ENCODE measurements at places on chromosomes 1 and 21. TPM values are rescaled to one million over a fixed set of nuclear protein-coding genes. Genes with fewer than 3 reads are reported as not detected.

DNA sequence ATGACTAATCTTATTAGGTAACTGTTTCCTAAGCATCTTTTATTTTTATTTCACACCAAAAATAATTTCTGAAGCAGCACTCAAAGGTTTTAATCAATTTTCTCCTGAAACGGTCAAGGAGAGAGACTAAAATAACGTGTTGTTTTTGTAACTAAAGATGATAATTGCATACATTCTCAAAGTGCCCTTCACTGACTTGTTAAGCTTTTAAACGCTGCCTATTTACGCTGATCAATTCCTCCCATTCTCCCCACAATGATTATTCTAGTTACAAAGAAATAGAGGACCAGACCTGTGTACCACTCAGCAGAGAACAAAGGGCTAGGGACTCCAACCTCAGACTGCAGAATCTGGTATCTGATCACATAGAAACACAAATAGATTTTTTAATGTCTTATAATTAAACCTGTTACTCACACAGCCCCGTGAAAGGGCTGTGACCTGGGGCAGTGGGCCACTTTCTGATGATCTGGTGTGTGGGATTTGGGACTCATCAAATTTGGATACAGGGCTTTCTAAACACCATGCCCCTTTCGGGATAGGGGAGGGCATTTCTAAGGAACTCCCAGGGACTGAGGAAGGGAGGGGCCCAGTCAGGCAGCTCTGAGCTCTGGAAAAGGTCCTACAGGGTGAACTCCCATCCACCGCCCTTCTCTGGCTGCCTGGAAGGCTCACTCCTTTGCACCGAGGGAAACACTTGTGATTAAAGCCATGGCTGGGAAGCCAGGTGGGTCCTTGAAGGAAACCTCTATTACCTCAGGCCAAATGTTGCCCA lies 65.2 kb downstream of the BCAR3 start:
- peak; percentile 17 for DNase-seq

Gene PLEKHA6
- total RNA-seq: 1.5 TPM

Gene ALPL
- 114 TPM for total RNA-seq

DNA sequence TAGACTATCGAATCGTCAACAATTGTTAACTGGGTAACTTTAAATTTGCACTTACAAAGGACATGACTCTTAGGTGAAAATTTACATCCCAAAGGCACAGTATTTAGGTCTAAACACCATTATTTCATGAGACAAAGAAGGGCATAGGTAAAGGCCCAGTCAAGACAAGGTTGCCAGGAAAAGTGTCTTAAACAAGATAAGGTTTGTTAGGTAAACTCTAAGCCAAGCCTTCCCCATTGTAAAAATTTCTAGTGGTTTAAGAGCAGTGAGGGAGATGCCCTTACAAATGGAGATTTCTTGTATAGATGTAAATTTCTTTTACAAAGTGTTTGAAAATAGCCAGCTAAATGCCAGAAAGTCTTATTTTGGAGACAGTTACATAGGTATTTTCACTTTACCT lies 36.9 kb upstream of the FNBP1L start:
- no peak for DNase-seq

- peak; percentile 42 for DNase-seq
Measured at GRCh38 chr1:96445302-96445701, 276.3 kb upstream of the PTBP2 start.

GRCh38 chr1:161139766-161140165 lies 7.3 kb upstream of the DEDD start:
- DNase-seq: peak; percentile 56

GRCh38 chr1:24506691-24507381 lies 4.2 kb downstream of the RCAN3 start:
- peak; percentile 46 for DNase-seq

DNA sequence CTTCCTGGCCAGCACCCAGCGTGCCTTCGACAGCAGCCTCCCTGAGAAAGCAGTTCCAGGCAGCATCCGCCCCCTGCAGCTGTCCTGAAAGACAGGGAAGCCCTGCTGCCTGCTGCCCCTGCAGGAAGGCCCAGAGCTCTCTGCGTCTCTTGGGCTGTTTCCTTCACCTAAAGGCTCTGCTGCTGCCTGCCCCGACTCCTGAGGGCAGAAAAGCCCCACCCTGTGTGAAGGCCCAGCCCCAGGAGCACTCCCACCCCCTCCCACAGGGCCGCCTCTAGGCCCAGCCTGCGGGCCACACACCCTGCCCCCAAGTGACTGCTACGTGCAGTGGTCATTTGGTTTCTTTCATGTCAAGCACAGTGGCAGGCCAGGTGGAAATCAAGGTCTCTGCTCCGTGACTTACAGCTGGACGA lies 12.4 kb downstream of the RIPK4 start:
- DNase-seq: peak; percentile 43

GRCh38 chr1:67750691-67751054 lies 65.7 kb downstream of the GADD45A start:
- DNase-seq: no peak

Gene VSIG8
- not detected for total RNA-seq

GRCh38 chr1:154736841-154737240 lies 128.9 kb upstream of the ADAR start:
- DNase-seq: no peak

Gene SHISAL2A
- 0.11 TPM for total RNA-seq

Gene SLC25A33
- 19.0 TPM for total RNA-seq

GRCh38 chr1:168509875-168510791 lies 33.7 kb downstream of the XCL2 start:
- no peak for DNase-seq

DNA sequence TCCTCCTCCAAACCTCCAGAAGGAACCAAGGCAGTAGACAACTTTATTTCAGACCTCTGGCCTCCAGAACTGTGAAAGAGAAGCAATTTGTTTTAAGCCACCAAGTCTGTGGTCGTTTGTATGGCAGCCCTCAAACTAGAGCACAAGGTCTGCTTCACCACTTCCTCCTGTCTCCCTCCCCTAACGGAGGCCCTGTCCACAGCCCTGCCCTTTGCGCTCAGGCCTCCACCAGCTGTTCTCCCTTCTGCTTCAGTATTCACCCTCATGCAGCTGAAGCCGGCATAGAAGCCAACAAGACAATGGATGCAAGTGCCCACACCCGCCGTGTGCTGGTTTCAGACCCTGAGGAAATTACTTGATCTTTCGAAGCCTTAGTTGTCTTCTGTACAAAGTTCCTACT lies 364.1 kb downstream of the HHAT start:
- DNase-seq: no peak

GRCh38 chr21:46646541-46647154 lies 11.2 kb downstream of the PRMT2 start:
- no peak for DNase-seq

Gene CCDC185
- not detected for total RNA-seq

Gene HMGCS2
- total RNA-seq: not detected

DNA sequence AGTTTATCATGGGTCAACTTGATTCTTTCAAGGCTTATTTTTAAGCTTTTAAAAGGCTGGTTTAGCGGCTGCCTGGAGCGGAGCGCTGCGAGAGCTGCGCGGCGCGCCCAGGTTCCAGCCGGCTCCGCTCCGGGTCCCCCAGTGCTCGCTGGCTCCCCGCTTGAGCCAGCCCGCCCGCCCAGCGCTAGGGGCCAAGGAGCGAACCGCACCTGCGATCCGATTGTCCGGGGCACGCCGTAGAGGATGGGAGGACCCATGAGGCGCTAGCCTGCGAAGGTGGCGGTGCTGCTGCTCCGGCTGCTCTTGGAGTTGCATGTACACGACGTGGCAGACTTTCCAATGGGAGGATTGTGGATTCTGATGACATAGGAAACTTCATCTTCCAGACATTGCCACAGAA lies 9.9 kb upstream of the CFHR4 start:
- DNase-seq: peak; percentile 77

DNA sequence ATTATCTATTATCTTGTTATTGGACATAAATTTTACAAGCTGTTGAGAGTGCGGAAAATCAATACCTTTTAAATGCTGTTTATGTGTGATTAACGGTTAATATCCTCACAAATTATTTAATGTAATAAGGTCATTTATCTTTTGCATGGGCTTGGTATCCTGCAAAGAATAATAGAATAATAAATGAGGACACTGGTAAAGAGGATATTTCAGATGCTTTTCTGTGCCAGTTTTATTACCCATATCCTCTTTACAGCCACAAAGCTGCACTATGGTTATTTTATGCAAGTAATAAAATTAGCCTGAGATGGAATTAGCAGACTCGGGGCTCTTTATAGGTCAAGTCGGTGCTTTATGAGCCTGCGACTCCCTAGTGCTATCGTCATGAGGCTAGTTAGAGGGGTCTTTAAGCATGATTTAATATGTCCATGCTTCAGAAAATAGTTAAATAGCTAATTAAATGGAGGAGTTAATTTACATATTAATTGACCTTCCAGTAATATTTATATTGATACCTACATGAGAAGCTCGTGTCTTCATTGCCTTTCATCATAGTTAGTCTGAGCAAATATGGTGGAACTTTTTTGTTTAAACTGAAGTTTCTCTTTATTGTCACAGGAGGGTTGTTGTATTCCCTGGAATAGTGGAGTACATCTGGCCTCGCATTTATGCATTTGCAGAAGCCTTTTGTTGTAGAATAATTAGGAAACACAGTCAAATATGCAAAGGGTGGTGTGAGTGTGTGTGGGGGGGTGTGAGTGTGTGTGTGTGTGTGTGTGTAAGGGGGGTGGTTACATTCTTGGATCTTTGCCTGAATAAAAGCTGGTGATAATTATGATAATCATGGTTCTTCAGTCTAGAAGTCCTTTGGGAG lies 120.3 kb downstream of the ATG4C start:
- no peak for DNase-seq

GRCh38 chr1:36516372-36517010 lies 33.8 kb upstream of the CSF3R start:
- DNase-seq: peak; percentile 86

- DNase-seq: no peak
Measured at GRCh38 chr1:76687307-76688175, 179.7 kb upstream of the ST6GALNAC5 start.

Gene MRPS6
- 108 TPM for total RNA-seq

Gene IL10
- not detected for total RNA-seq

DNA sequence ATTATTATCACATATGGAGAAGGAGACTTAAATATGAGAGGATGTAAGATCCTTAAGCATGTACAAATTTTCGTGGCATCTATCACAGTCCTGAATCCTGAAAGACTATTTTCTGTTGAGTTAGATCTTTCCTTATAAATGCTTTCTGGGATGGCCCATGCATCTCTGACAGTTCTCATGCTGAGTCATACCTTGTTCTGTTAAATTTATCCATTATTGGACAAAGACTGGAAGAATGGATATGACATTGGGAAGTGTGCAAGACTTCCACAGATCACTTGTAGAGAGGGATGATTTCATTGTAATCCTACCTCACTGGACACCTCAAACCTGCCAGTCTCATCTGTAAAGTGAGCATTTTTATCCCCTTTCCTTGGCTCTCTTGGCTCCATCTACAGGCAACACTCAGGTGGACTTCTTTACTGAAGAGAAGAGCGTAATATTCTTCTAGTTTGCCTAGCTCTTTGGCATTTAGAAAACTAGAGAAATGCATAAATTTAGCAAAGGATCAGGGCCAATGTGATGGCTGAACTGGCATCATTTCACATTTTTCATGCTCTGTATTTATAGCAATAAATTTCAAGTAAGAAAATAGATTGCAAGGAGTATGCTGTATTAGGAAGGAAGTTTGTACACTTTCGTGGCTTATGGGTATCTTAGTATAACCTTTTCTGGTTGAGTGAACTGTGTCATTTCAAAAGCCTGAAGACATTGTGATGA lies 128.2 kb downstream of the NFIA start:
- DNase-seq: no peak

Gene ACP6
- total RNA-seq: 25.9 TPM

DNA sequence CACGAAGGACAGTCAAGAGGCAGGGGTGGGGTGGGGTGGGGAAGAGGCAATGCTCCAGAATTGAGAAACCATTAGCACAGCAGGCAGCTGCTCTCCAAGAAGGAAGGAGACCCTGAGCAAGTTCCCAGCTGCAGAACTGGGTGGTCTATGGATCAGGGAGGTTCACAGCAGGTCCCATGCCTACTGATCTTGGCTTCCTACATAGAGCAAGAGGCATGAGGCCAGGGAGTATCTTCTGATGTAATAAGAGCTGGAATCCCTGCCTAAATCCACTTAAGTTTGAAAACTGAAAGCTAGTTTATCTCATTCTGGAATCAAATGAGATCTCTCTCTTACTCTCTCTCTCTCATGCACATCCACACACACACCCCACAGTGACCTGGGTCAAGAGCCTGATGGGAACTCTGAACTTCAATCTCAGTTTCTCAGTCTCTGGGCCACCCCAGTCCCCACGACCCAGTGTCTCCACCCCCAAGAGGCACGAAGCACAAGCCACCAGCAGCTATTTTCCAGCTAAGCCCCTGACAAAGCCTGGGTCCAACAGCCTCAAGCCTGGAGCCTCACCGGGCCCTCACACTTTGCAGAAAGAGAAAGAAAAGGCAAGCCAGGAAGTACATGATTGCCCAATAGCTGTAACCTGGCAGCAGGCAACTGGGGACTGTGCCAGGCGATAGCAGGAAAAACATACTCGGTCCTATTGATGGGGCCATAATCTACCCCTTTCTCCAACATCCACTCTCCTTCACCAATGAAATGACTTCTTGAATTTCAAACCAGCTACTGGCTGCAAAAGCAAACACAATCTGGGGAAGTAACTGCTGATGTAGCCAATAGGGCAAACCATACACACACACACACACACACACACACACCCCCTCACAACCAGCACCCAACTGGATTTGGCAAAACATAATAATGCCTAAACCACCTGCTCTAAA lies 2.2 kb downstream of the NUAK2 start:
- no peak for DNase-seq

Gene OR14K1
- not detected for total RNA-seq

- no peak for DNase-seq
Measured at GRCh38 chr1:203930342-203930741, 68.9 kb downstream of the SNRPE start.

GRCh38 chr1:65593516-65593915 lies 173.0 kb downstream of the LEPR start:
- no peak for DNase-seq
